Ureter (tissue), 1 donor: ENCODE measurements at places on chromosomes 5 and 9.
A peak's percentile ranks its signal among the peaks of the same experiment; 100 is the strongest.

GRCh38 chr9:85973238-85973637 lies 32.3 kb downstream of the NAA35 start:
- no peak for DNase-seq

- no peak for DNase-seq
Measured at GRCh38 chr9:82532504-82533180, 530.3 kb downstream of the RASEF start.

DNA sequence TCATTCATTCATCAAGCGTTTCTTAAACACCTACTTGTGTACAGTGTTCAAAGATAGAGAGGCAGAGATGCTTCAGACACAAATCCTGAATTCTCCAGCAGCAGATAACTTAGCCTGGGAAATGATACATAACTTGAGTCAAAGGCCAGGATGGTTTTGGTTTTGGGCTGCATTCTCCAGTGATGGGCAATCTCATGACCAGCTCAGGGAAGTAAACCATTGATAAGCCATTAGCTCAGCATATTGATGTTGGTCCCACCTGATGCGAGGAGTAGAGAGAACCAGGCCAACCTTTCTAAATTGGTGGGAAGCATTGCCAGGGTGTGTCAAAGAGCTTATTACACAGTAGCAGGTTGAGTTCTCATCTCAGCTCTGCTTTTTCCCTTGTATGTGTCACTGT lies 53.0 kb downstream of the SH3RF2 start:
- DNase-seq, result no peak

DNA sequence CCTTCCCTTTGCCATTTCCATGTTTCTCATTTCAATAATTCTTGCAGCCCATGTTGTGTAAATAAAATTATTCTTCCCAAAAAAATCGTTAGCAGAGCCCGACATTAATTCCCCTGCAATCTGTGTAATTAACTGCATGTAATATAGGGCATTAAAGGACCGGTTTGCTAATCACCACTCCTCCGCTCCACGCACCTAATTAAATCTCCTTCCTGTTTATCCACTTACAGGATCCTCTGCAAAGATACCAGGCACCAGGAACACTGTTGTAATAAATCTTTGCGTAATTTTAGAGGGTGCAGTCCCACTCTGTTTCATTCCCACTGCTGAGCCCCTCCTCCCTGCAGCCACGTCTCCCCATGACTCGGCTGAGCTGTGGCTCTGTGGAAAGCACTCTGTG lies 105.0 kb upstream of the PPP1R26 start:
- DNase-seq, result no peak

- no peak for DNase-seq
Measured at GRCh38 chr5:142324136-142324870, 518 bp downstream of the SPRY4 start.

- no peak for DNase-seq
Measured at GRCh38 chr9:99400184-99400731, 178.2 kb downstream of the SEC61B start.

DNA sequence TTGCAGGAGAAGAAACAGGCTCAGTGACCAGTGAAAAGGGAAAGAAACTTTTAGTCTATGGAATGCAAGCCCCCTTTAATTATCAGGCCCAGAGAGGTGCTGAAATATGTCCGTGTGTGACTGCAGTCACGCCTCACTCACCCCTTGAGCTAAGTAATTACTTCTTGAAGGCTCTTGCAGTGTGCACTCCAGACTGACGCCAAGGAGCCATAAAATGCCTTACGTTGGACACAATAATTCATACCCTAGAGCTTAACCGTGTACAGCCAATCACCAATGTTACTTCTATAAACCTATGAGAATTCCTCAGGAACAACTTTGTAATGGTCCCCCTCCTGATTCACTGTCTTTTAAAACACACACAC lies 242.2 kb downstream of the SYK start:
- DNase-seq, result no peak

DNA sequence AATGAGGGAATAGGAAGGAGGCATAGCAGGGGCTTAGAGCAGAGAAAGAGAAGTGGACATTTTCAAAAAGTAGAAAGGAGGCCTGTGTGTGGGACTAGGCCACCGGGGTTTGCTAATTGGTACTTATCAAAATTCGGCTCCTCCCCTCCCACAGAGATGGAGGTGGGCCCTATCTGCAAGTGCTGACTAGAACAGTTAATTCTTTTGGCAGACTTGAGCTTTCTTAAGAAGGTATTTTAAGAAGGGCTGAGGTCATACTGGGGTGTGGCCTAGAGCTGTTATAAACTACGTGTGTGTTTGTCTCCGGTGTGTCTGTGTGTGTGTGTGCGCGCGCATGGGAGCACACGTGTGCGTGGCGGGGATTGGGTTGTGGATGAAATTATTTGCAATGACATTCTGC lies 1086.5 kb downstream of the EFNA5 start:
- no peak for DNase-seq

- DNase-seq, result no peak
Measured at GRCh38 chr9:114434878-114435311, 47.1 kb upstream of the AKNA start.

DNA sequence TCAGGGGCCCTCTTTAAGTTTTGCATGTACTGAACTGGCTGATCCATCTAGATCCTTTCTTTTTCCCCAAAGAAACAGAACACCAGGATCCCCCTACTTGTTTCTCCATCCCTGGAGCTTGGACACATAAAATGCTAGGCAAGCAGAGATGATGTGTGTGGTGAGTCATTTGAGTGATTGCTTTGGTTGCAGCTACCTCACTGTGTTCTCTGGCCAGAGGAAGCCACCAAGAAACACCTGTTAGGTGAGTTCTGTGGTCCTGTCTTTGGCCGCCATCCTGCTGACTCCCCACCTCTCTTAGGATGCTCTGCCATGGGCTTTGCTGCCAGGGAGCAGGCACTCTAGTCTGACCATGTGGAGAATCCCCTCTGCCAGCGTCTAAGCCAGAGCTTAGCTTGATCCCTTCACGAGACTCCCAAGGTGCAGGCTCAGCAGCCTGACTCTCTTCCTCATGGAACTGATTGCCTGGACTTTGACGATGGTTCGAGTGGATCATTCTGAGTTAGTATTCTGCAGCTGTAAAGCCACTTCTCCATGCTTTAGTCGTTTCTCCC lies 27.3 kb upstream of the DENND1A start:
- no peak for DNase-seq

GRCh38 chr9:129362287-129363000 lies 184.4 kb upstream of the IER5L start:
- peak; percentile 84 for DNase-seq

DNA sequence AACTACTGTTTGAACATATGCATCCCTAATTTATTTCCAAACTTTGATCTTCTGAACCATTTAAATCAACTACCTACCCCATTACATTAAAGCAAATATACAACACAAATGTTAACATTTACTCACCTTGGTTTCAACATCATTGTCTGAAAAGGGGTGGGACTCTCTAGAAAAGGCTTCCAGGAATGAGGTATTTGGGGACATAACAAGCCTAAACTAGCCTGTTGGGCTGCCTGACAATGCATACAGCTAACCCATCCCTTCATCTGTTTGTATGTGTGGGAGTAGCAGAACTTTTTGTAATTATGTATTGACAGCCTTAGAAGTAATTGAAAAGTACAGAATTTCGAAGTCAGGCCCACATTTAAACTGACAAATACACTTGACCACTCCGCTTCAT lies 2225.9 kb upstream of the C9orf72 start:
- DNase-seq, result no peak

DNA sequence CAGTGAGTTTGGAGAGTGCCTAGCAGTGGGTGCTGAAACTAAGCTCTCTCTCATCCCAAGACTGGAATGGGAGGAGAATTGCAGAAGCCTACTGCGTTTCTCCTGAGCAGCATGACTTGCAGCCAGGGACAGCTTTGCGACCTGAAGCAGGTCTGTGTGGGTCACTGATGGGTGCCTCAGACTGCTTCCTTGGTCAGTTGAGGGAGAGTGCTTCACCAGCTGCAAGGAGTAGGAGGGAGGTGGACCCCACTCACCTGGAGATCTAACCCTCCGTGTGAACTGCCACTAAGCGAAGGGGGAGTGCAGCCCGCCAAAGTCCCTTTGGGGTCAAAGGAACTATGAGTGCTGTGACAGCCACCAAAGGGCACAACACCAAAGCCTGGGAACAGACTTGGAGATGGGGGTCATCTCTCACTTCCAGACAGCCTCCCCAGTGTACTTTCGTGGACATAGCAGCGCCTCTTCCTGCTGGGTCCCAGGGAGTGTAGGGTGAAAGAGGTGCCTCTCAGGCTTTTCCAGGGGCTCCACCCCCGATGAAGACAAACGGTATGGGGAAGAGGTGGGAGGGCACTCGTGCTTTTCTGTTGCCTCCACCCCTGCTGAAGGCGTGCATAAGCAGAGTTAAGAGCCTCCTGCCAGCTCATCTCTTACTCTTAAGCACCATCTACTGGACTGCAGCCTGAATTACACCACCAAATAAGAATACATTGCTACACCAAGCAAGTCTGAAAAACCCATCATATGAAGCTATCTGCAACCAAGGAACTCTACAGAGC lies 34.3 kb upstream of the MACIR start:
- DNase-seq, result peak; percentile 53
